A549 treated with RU486 at 1 μM for 4 hours (cell line): ENCODE measurements at places on chromosomes 3 and 15. TPM values are rescaled to one million over a fixed set of nuclear protein-coding genes. Genes with fewer than 3 reads are reported as not detected.

The LSAMP gene
- 0.07 to 0.24 TPM (median 0.10 TPM) in 4 of 5 replicates, not detected in the other for total RNA-seq

The CHRFAM7A gene
- 5.2 to 7.5 TPM (median 6.2 TPM) in 5 replicates for total RNA-seq

The ST6GAL1 gene
- total RNA-seq = 2.1 to 3.9 TPM (median 3.4 TPM) in 5 replicates

The SPINK8 gene
- total RNA-seq = not detected in 5 replicates

The USP4 gene
- total RNA-seq = 10.6 to 14.4 TPM (median 13.4 TPM) in 5 replicates

The SLC12A8 gene
- 0.87 to 1.6 TPM (median 1.4 TPM) in 5 replicates for total RNA-seq

The ITGB5 gene
- total RNA-seq = 378 to 458 TPM (median 414 TPM) in 5 replicates

The CP gene
- 4.1 to 7.8 TPM (median 5.3 TPM) in 5 replicates for total RNA-seq

The ASB14 gene
- not detected in 5 replicates for total RNA-seq

The GRAMD1C gene
- 0.23 to 1.2 TPM (median 0.31 TPM) in 4 of 5 replicates, not detected in the other for total RNA-seq

The LRTM1 gene
- not detected in 5 replicates for total RNA-seq

The ZNF80 gene
- not detected in 5 replicates for total RNA-seq

The ZKSCAN7 gene
- not detected in 5 replicates for total RNA-seq

The ADAMTS17 gene
- 0.03 to 0.09 TPM (median 0.07 TPM) in 3 of 5 replicates, not detected in the others for total RNA-seq

The EPHA3 gene
- total RNA-seq = not detected in 5 replicates

The CCDC80 gene
- total RNA-seq = 36.9 to 74.9 TPM (median 55.3 TPM) in 5 replicates

The PCSK6 gene
- total RNA-seq = 8.1 to 11.0 TPM (median 10.5 TPM) in 5 replicates

The CHRNA7 gene
- total RNA-seq = 3.0 to 4.6 TPM (median 4.1 TPM) in 5 replicates

The CYP8B1 gene
- not detected in 5 replicates for total RNA-seq

The WDR93 gene
- 0.15 to 0.17 TPM (median 0.15 TPM) in 3 of 5 replicates, not detected in the others for total RNA-seq

The GOLGA8N gene
- 0.31 to 1.4 TPM (median 1.2 TPM) in 5 replicates for total RNA-seq

The FEZF2 gene
- total RNA-seq = not detected in 5 replicates

The C3orf52 gene
- total RNA-seq = 10.3 to 16.3 TPM (median 14.1 TPM) in 5 replicates
